ENCODE measurements at places on chromosomes 7 and 10. TPM values are rescaled to one million over a fixed set of nuclear protein-coding genes. Genes with fewer than 3 reads are reported as not detected.

The NUDT1 gene
- 89.6 TPM for total RNA-seq

The SMARCD3 gene
- 11.0 TPM for total RNA-seq

The CTBP2 gene
- total RNA-seq, result 101 TPM

The CALHM3 gene
- total RNA-seq, result 0.63 TPM

The BHLHA15 gene
- total RNA-seq, result 0.63 TPM

The GPR141 gene
- total RNA-seq, result not detected

The LHFPL3 gene
- not detected for total RNA-seq

The TMEM236 gene
- 0.12 TPM for total RNA-seq

The ITGA8 gene
- not detected for total RNA-seq

The AKR1C8 gene
- not detected for total RNA-seq

The SEPTIN7 gene
- 190 TPM for total RNA-seq

The HOXA1 gene
- 4.0 TPM for total RNA-seq

The EIF5AL1 gene
- 3.8 TPM for total RNA-seq

The SPDYE2B gene
- not detected for total RNA-seq

The RNF32 gene
- 1.4 TPM for total RNA-seq

The SEMA4G gene
- 10.3 TPM for total RNA-seq

The IDI2 gene
- not detected for total RNA-seq

The NPY4R2 gene
- 27.3 TPM for total RNA-seq

The ABI1 gene
- 57.1 TPM for total RNA-seq

The GIMAP7 gene
- not detected for total RNA-seq

The PVRIG gene
- total RNA-seq, result not detected

The OPALIN gene
- total RNA-seq, result not detected

The SUPV3L1 gene
- total RNA-seq, result 37.9 TPM

The NRCAM gene
- 73.7 TPM for total RNA-seq

The EGR2 gene
- total RNA-seq, result 0.28 TPM

The GATA3 gene
- total RNA-seq, result 7.2 TPM

The FRMPD2 gene
- total RNA-seq, result not detected

The SNCG gene
- total RNA-seq, result 12.7 TPM

The ZNF800 gene
- total RNA-seq, result 8.9 TPM

The LIPM gene
- not detected for total RNA-seq

The ETV1 gene
- total RNA-seq, result 2.7 TPM

The RASSF4 gene
- 1.7 TPM for total RNA-seq

The ANKRD61 gene
- 0.38 TPM for total RNA-seq

The CUBN gene
- total RNA-seq, result 0.05 TPM

The SFRP4 gene
- total RNA-seq, result 4.2 TPM

The FAM131B gene
- 0.48 TPM for total RNA-seq
